ENCODE measurements at places on chromosomes 2 and 18.
A peak's percentile ranks its signal among the peaks of the same experiment; 100 is the strongest.

GRCh38 chr2:65073879-65074565, 17.8 kb downstream of the CEP68 start:
- no peak for DNase-seq

GRCh38 chr2:55891671-55892094, 31.9 kb downstream of the EFEMP1 start:
- no peak for DNase-seq

- DNase-seq: no peak
Measured at GRCh38 chr2:12867631-12868287, 151.0 kb downstream of the TRIB2 start.

GRCh38 chr2:26537069-26537825, 59.3 kb upstream of the OTOF start:
- no peak for DNase-seq

DNA sequence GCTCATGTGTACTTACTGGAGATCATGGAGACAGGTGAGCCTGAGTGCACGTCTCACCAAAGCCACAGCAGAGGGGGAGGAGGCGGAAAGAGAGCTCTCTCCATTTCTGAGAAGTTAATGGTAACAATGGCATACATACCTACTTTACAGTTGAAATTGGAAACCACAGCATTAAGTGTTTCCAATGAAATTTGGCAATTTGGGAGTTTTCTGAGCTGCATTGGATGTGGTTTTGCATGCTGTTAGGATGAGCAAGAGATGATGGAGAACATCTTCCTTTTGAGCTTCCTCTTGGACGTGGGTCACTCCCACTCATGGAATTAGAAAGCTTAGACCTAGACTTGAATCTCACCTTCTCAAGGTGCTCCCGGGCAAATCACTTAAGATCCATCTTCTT, 25.5 kb upstream of the IL37 start:
- DNase-seq: no peak

DNA sequence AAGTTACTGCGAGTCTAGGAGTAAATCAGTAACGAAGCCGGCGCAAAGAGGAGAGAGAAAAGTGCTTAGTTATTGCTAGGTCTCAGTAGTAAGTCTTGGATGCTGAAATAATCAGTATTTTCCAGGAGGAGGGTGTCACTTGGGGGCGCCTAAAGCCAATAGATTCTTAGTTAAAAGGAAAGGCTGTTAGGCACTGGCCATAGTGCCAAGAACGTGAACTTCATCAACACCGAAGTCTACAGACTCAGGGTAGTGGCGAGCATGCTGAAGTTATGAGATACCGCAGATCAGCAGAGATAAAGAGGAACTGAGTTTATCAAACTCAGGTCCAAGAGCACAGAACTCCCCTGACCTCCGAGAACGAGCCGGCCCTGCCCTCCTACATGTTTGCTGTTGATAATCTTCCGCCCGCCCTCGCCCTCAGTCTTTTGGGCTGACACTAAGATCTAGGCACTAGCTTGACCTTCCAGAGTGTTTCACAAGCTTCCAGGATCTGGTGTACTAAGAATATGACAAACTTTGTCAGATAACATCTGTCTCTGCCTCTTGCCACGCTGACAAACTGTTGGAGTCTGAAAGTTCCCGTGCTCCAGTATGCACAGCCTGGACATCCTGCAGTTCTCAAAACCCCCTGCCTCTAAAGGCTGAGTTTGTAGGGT, 49.2 kb downstream of the CYB5A start:
- DNase-seq: no peak

DNA sequence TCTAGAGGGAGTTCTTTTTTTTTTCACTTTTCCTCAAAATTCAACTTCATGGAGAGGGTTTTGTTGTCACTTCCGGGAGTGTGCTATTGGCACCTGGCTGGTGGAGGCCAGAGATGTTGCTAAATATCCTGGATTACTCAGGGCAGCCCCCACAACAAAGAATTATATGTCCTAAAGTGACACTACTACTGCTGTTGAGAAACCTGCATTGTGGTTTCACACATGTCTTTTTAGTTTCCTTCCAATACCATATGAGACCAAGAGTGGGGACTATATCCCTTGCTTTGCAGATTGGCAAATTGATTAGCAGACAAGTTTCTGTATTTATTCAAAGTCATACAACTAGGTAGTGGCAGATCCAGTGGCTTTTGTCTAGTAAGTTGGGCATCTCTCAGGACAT, 826.8 kb downstream of the TRIB2 start:
- no peak for DNase-seq

- peak; percentile 55 for DNase-seq
Measured at GRCh38 chr2:85843543-85843942, 45.2 kb downstream of the ST3GAL5 start.

DNA sequence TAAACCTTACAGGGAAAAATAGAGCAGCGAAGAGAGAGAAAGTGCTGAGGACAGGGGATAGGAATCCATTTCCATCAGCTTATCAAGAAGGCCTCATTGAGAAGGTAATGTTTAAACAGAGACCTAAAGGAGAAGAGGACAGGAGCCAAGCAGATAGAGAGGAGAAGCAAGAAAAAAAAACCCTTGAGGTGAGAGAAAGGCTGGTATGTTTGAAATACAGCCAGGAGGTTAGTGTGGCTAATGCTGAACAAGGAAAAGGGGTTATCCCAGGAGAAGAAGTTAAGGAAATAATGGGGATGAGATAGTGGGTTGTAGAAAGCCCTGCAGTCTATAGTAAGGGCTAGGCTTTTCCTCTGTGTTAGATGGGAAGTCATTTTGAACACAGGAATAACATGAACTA, 90.8 kb downstream of the GRB14 start:
- DNase-seq: no peak

- no peak for DNase-seq
Measured at GRCh38 chr2:154158101-154158500, 286.4 kb downstream of the GALNT13 start.

- no peak for DNase-seq
Measured at GRCh38 chr2:79993144-79993543, 311.4 kb downstream of the LRRTM1 start.

DNA sequence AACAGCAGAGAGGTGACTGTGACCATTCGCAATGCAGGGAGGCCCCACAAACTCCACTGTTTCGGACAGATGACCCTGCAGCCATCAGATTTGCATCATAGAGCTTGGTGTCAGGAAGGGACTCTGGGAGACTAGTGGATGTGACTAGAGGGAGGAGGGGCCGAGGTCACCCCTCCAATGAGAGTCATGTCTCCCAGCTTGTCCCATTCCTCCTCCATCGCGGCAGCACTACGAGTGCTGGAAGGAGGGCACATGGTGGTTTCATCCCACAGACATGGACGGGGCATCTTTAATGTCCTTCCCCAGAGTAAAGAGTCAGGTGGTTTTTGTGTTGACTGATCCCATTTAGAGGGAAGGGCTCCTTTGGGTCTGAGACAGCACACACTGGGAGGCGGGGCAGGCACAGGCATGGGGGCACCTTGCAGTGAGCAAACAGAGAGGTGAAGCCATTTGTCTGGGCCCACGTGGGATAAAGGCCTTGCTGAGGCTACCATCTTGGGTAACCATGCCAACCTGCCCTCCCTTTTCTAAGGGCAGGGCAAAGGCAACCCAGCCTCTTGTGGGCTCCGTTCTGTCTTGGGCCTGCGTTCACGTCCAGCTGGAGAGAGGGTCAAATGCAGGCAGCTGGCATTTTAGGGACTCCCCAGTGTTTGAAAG, 208.1 kb downstream of the ASB1 start:
- no peak for DNase-seq

DNA sequence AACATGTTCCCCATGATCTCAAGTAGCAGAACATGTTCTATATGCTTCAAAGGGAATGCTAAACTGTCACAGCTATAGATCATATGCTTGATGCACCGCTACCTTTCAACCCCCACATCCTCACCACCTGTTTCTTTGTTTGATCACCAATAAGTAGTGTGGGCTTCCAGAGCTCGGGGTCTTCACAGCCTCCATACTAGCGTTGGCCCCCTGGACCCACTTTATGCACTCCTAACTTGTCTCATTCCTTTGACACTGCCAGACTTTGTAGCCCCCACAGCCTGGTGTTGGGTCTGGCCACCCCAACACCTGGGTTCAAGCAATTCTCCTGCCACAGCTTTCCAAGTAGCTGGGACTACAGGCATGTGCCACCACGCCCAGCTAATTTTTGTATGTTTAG, 11.6 kb upstream of the RBM44 start:
- no peak for DNase-seq

- no peak for DNase-seq
Measured at GRCh38 chr2:12824351-12824777, 107.6 kb downstream of the TRIB2 start.

DNA sequence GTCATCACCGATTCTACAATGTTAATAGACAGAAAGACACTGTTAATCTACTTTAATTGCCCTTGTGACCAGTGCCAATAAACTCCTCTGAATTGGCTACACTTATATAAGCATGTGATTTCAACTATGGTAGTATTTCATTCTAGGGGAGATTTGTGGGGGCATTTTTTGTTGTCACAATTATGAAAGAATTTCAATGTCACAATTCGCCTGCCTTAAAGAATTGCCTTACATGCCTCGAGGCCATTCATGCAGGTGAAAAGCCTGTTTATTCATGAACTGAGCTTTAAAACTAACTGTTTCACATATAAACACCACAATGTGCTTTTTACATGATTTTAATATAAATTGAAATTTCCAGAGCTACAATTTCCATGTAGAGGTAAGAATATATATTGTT, 162.8 kb downstream of the GCA start:
- no peak for DNase-seq

GRCh38 chr2:237627441-237628246, at the start of gene LRRFIP1:
TSS of gene LRRFIP1 (plus strand) at chr2:237627587. CDS start at chr2:237627645, 58 bp downstream.
- no peak for DNase-seq

DNA sequence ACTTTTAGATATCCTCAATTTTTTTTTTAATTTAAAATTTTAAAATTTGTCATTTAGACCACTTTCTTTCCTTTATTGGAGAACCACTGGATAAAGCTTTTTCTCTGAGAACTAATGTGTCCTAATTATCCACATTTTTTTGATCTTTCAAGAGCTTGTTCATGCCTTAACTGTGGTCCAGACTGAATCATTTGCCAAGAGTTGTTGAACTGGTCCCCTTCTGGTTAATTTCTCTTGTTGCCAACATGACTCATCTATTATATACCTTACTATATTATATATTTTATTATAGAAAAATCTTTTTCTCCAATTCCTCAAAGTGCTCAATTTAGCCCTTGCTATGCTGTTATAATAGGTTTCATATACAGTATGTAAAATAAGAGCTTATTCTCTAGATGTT, 53.1 kb upstream of the TMEM87B start:
- DNase-seq: no peak

DNA sequence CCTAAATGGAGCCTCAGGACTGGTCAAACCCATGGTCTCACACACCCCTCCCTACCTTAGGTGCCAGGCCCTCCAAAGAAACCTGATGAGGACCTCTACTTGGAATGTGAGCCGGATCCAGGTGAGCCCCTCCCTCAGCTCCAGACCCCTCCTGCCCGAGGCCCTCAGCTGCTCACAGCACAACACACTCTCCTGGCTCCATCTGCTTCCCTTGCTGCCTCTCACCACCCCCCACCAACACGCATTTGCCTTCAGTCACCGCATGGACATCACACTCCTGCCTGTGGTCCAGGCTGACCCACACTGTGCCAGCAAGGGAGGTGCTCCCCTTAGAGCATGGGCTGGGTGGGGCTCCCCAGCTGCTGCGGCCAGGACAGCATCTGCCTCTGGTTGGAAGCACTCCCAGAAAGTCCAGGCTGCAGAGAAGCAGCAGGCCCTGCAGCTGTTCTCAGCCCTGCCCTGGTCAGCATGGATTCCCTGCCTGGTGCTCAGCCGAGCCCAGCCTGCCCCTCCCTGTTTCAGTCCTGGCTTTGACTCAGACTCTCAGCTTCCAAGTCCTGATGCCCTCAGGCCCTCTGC, 15.1 kb downstream of the SH2D6 start:
- no peak for DNase-seq

DNA sequence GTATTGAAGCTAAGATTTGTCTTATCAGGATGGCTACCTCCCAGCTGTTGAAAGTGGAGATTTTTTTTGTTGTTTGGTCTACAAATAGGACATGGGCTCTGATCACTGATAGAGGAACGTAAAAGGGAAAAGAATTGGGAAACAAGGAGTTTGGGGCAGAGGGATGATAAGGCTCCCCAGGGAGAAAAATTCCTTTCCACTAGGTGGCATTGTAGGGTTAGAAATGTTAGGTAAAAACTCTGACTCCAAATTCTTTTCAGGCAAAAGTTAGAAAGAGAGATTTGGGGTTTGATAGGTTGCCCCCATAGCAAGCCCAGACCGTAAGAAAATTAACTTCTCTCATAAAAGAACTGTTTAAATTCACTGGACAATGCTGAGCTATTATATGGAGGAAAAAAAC, 19.8 kb downstream of the CMPK2 start:
- DNase-seq: no peak

DNA sequence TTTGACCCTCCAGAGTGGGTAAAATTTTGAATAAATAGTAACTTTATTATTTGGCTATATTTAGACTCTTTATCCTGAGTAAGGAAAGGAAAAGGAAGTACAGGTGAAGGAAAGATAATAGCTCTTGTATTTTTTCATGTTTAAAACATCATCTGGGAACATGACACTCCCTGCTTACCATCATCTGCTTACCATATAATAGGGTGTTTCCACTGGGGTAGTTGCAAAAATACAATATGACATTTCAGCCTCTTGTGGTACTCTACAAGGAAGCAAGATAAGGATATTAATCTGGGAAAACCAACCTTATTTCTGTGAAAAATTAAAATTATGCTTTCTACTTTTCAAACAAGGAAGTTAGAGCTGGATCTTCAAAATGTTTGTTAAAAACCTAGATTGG, 9.9 kb downstream of the RELCH start:
- no peak for DNase-seq

DNA sequence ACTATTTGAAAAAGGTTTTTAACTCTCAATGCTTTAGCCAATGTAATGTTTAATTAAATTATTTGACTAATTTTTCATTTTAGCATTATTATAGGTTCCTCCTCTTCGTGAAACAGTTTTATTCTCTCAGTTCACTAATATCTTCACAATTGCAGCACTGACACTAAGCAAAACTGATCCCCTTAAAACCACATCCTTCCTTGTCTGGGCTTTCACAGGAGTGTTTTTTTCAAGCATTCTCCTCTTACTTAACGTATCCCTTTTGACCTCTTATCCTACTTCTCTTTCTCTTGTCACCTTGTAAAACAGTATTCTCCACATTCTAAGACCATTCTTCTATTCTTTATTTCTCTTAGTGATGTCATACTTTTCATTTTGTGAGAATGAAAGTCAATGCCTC, 112.8 kb downstream of the DSC3 start:
- DNase-seq: no peak

DNA sequence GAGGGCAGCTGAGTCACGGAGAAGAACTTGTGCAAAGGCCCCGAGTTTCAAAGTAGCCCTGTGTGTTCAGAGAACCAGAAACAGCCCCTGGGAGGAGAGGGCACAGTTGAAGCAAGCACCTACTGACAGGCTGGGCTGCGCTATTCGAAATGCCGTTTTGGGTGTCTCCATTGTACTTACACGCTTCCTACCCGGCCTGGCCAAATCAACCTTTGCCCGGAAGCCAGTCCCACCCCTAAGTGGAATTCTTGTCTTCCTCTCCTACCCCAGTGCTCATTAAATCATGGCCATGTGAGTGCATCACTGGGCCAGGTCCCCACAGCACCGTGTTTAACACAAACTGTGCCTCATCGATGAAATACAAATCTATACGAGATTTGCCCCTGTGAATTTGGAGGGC, 6.0 kb downstream of the DIPK1C start:
- no peak for DNase-seq

- DNase-seq: no peak
Measured at GRCh38 chr2:106825161-106825560, 60.8 kb downstream of the ST6GAL2 start.

GRCh38 chr18:10404168-10404567, 50.3 kb upstream of the APCDD1 start:
- no peak for DNase-seq
